CD4-positive, alpha-beta memory T cell (primary cell): ENCODE measurements at places on chromosomes 6 and 20.

DNA sequence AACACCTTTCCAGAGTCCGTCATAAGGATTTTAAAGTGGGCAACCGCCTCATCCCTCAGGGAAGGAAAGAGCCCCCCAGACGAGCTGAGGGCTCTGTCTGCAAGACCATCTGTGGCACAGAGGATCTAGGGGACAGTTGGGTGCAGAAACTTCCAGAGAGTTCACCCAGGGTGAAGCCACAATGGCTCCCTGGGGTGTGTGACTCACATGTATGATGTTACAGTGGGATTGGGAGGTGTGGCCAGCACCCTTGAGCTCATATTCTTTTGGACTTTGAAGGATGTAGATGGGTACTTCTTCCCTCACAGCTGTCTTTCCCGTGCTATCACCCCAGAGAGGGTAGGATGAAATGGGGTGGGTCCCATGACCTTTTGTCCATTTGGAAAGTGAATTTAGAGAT, 95.5 kb downstream of the NCR2 start:
- no peak for DNase-seq

DNA sequence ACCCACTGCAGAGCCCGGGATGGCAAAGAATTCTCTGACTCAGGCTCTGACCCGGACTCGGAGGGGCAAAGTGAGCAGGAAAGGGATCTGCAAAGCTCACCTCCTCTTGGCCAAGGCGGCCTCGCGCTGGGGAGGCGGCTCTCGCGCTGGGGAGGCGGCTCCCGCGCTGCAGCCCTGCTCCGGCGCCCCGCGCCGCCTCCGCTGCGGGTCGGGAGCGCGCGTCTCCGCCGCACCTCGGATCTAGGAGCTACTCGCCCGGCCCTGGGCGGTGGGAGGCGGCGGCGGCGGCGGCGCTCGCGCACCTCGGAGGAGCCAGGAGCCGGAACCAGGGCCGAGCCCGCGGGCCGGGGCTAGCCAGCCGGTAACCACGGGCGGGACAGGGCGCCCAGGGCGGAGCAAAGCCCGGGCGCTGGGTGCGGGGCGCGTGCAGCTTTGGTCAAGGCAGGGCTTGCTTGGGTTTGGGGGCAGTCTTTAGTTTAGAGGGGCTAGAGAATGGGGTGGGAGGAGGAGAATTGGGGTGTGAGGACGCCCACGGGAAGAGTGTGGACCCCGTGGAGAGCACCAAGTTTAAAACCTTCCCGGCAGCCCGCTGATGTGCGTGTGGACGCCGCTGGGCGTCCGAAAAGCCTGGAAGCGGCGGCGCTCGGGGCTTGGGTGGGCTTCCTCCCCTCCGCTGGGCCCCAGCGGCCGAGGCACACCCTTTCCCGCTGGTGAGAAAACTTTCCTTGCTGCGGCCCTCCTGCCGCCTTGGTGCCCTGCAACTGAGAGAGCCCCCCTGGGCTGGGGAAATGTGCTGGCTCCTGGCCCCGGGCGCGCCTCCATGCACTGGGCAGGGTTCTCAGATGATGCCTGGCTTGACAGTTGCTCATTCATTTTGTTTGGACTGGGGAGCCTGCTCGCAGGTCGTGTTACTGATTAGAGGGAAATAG, at the start of gene MRAP2:
Gene MRAP2, plus strand, starts transcription at position 250 of the 929 bp plus-strand sequence. CDS start 21,547 bp downstream, outside the sequence.
- no peak for DNase-seq

GRCh38 chr6:32843331-32843978, 392 bp downstream of the PSMB8 start:
- no peak for DNase-seq

GRCh38 chr6:152240436-152240835, 396.7 kb downstream of the SYNE1 start:
- DNase-seq: no peak

- DNase-seq: no peak
These were observed 963 bp upstream of the RMND1 start for GRCh38 chr6:151452750-151453427.

DNA sequence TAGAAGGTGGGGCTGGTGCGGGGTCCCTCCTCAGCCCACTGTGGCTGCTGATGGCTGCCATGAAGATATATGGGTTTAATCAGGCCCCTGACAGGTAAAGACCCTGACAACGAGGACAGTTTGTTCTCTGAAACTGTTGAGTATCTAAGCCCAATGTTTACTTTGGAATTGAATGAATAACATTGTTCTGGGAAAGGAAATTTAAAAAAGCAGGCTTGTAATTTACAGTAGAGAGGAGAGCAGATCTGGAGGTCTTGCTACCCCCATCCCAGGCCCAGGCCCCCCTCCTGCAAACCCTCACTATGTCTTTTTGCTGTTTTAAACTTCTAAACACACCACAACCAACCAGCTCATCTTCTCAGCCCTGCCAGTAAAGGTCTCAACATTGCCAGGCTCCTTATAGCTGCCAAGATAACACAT, 171.3 kb downstream of the CDC5L start:
- no peak for DNase-seq

- DNase-seq: no peak
These were observed 90.0 kb upstream of the SIRPA start for GRCh38 chr20:1805161-1805581.

DNA sequence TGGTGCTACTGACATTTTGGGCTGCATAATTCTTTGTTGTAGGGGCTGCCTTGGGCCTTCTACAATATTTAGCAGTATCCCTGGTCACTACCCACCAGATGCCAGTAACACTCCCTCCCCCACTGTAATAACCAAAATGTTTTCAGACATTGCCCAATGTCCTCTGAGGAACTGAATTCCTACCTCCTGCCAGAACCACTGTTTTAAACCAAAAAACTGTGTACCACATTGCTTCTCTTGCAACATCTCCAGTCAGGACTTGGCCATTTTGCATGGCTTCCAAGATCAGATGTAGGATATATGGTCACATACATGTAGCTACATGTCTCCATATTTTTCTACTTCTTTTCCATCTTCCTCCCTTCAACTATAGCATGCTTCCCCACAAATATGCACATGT, 97.4 kb upstream of the IFNGR1 start:
- no peak for DNase-seq

DNA sequence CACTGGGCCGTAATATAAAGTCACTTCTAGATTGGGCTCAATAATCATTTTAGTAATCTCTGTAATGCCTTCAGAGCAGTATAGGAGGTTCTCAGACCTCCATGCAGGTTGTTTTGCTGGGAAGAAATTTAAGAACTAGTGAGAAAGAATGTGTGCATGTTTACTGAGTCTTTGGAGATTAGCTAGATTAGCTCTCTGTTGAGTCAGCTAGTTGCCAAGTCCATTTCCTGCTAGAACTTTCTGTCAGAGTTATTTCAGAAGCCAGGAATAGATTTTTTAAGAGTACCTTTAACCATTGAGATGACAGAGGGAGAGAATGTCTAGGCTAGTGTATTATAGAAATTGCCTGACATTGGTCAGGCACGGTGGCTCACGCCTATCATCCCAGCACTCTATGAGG, 33.3 kb downstream of the ORC3 start:
- DNase-seq: no peak

DNA sequence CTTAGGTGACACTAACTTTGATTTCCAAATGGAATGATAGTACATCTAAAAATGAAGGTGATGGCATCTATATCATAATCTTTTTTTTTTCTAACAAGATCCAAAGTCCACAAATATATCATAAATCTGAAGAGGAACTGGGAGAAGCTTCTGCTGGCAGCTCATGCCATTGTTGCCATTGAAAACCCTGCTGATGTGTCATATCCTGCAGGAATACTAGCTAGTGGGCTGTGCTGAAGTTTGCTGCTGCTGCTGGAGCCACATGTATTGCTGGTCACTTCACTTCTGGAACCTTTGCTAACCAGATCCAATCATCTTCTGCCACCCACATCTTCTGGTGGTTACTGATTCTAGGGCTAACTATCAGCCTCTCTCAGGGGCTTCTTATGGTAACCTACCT, 27.4 kb upstream of the KHDC1 start:
- DNase-seq: no peak

DNA sequence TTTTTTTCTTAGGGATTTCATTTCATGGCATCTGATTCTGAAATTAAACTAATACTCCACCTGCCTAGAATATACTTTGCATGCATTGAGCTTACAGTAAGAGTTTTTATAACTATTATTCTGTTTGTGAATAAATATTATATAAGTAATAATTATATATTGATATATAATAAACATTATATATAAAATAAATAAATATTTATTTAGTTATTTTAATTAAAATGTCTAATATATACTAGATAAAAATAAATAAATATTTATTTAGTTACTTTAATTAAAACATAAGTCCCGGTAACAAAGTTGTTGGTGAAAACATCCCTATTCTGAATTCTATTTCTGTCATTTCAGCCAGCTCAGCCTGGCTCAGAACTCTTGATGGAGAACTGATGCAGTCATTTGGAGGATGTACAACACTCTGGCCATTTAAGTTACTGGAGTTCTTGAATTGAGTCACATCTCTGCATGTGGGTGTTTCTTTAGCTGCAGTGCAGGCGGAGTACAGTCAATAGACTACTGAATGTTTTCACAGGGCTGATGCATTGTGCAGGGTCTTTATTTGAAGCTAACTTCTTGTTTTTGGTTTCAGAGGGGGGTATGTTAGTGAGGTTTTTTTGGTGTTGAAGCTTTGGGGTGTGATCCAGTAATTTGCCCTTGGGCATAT, 508.9 kb upstream of the ADGRB3 start:
- no peak for DNase-seq

- no peak for DNase-seq
These were observed 5.2 kb downstream of the STK38 start for GRCh38 chr6:36542041-36542440.

DNA sequence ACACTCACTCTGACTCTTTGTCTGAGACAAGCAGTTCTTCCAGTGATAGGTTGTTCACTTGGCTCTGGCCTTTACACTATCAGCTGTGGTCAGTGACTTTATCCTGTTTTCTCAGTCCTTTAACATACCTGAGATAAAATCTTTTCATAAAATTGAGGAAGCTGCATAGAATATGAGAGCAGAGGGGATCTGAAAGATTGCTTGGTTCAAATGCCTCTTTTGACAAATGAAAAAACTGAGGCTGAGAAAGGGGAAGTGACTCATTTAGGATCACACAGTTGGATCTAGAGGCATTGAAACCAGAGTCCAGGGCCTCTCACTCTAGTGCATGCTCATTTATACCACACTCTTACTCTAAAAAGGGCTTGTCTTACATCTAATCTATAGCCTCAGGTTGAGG, 277.0 kb upstream of the TBX18 start:
- DNase-seq: no peak

- no peak for DNase-seq
These were observed 6.7 kb upstream of the GFOD1 start for GRCh38 chr6:13494137-13494536.

- no peak for DNase-seq
These were observed 112.0 kb upstream of the CARMIL1 start for GRCh38 chr6:25166955-25167748.

- DNase-seq: no peak
These were observed 34.3 kb upstream of the COL9A1 start for GRCh38 chr6:70336996-70337742.

GRCh38 chr20:51574248-51575033, 31.9 kb upstream of the NFATC2 start:
- DNase-seq: no peak

DNA sequence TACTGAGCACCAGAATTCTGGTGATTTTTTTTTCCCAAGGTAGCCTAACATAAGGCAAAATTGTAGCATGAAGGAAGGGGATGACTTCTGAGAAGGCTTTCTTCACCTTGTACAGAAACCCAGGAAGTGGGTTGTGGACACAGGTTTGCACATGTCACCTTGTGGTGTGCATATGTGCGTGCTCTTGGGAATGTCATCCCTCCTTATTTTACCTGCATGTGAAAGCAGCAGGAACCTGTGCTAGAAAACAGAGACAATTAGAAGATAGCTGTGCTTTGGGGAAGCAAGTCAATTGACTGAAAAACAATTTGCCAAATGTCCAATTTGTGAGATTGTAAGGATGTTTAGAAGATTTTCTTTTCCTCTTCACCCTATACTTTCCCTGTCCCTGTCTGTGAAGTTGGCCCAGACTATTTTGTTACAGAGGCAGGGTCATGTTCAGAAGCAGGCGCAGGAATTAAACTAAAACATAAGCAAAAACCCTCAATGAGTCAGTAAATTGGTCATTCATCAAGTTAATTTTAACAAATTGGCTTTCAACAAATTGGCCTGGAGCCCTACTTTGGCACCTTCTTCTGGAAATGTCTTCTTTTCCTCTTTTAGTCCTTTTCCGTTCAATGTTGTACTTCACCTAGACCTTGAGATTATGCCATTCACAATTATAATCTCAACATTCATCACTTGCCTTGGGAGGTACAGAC, 261.2 kb downstream of the ADGB start:
- DNase-seq: no peak

DNA sequence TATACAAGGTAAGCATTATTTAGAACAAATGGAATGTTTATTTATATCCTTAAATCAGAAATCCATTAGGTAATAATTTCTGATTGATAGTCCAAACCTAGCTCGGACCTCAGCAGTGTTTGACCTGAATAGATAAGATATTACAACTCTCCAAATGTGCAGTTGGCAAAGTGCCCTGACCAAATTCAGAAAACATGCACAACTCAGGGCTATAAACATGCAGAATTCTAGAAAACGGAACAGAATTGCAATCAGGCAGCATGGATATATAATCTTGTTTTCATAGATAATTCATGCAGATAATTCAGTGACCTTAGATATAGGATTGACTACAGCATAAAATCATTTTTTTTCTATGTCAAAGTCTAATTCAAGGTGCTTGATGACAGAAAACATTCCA, 626.6 kb upstream of the CITED2 start:
- no peak for DNase-seq

- no peak for DNase-seq
These were observed 8.4 kb upstream of the EPB41L1 start for GRCh38 chr20:36145877-36146707.

DNA sequence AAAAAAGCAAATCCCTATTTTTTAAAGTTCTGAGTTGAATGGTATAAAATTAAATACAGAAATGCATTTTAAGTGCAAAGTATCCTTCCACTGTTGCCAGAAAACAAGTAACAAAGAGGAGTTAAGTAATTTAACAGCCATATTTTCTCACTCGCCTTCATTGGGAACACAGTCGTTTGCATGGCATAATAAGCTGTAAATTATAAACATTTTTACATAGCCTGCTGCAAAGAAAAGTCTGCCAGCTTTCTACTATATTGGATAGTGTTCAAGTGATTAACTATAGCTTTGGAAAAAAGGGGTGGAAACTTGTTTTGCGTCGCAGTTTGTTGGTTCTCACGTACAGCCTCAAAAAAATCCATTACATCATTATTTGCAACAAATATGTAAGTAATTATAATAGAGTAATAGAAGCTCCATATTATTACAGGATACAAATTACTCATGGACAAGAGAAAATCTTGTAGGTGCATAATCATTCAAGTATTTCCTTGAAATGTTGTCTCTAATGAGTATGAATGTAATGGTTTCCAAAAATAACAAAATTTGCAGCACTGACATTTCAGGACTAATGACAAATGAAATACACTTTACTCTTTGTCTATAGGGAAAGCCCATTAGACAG, 139.3 kb downstream of the PDSS2 start:
- DNase-seq: no peak

DNA sequence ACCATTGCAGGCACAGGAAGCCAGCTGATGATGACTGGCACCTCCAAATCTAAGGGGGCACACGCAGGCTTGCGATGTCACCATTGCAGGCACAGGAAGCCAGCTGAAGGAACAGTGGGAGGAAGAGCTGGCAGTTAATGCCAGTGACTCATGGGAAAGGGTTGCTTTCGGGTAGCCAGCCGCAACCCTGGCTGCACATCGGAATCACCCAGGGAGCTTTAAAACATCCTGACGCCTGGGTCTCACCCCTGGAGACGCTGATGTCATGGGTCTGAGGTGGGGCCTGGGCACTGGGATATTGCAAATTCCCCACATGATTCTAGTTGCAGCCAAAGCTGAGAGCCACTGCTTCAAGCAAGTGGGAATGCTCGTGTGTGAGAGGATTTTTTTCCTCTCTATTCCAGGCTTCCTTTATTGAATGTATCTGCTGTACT, 16.1 kb upstream of the CCN6 start:
- DNase-seq: no peak
